Progenitor cell of endocrine pancreas (in vitro differentiated cells): ENCODE measurements at places on chromosomes 7 and 10.

DNA sequence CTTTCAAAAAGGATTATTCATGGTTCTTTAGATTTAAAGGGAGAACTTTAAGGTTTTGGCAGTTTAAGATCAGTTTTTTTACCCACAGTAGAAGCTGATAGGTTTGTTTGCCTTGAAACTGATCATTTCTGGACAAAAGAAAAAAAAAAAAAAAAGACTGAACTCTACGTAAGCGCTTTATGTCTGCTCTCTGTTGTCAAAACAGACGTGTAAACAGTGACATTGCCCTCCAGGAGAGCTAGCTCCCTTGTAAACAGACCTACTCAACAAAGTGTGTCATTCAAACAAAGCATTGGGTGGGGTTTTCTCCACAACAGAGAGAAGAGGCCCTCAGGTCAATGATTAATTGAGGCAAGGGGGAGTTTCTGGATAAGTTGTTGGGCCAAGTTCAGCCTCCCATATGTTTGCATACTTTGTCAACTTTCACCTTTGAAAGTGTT, 568.1 kb upstream of the LRRN3 start:
- DNase-seq: no peak
- no peaks in the 10 kb centered on the region for H3K27me3 ChIP-seq
- peaks cover 5% of the 10 kb centered on the region for H3K36me3 ChIP-seq

DNA sequence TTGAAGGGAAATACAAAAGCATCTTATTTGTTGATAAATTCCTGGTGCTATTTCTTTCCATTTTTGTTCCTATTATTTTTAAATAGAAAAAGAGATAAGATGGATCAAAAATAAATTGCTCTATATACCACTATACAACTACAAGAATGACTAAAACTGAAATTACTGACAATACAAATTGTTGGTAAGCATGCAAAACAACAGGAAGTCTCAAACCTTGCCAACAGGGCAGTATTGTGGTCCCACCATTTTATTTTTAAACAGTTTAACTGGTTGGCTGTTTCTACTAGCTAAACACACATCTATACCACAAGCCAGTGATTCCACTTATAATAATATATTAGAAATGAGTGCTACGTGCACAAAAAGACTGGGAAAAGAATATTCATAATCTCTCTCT, 213.0 kb downstream of the JAZF1 start:
- no peaks in the 10 kb centered on the region for H3K4me1 ChIP-seq
- H3K27ac ChIP-seq: no peak overlapping the region
- H3K36me3 ChIP-seq: no peaks in the 10 kb centered on the region
- no peaks in the 10 kb centered on the region for H3K27me3 ChIP-seq
- no peak for DNase-seq

- H3K4me3 ChIP-seq: no peak overlapping the region
- no peak overlapping the region for H3K27ac ChIP-seq
- DNase-seq: no peak
- H3K27me3 ChIP-seq: peaks cover 32% of the 10 kb centered on the region
- no peaks in the 10 kb centered on the region for H3K36me3 ChIP-seq
Observed at GRCh38 chr10:47077941-47078340, 166.7 kb downstream of the PTPN20 start.

DNA sequence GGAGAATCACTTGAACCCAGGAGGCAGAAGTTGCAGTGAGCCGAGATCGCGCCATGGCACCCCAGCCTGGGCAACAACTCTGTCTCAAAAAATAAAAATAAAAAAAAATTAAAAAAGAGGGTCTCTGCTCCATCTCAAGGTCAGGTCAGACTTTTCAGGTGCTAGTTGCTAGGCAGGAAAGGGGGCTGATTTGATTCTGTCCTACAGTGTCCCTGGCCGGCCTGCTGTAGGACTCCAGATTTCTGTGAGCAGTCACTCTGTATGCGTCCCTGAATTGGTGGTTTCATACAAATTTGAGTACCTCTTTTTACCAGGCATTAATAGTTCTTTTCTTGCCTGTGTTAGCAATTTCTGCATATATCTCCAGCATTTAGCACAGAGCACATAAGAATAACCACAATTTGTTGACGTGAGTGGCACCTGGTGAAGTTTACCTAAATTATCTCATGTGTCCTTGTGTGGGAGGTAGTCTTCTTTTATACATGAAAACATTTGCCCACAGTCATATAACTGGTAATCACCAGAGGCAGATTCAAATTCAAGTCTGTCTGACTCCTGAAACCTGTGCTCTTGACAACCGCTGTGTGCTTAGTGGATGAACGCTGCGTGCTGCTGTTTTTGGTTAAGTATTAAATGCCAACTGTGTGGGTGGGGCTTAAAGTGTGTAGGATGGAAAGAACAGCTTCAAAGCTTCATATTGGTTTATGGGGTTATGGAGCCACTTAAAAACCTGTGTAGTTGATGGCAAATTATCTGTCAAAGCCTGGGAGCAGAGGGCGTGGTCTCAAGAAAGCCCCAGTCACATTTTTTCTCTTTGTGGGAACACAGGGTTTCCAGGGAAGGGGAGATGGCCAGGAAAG, 3.2 kb upstream of the ZNF775 start:
- H3K27me3 ChIP-seq: no peaks in the 10 kb centered on the region
- no peak for DNase-seq
- H3K36me3 ChIP-seq: peaks cover 10% of the 10 kb centered on the region
- H3K4me1 ChIP-seq: peaks cover 36% of the 10 kb centered on the region
- peak overlapping the region; percentile 7 for H3K27ac ChIP-seq

DNA sequence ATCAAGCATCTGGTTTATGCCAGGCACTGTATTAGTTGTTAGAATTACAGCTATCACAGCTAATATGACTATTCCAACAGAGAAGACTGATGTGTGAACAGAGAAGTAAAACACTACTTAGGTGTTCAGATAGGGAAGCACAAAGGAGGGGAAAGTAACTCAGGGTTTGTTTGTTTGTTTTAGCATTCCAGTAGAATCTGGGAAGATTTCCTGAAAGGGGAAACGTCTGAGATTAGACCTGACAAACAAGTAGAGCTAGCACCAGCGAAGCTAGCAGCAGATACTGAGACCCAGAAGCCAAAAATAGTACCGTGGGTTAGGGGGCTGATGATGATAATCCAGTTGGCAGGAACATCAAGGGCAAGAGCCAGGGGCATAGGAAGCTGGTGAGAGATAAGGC, 28.8 kb upstream of the KLHL7 start:
- peak overlapping the region; percentile 70 for H3K27ac ChIP-seq
- no peaks in the 10 kb centered on the region for H3K36me3 ChIP-seq
- H3K4me3 ChIP-seq: no peak overlapping the region

DNA sequence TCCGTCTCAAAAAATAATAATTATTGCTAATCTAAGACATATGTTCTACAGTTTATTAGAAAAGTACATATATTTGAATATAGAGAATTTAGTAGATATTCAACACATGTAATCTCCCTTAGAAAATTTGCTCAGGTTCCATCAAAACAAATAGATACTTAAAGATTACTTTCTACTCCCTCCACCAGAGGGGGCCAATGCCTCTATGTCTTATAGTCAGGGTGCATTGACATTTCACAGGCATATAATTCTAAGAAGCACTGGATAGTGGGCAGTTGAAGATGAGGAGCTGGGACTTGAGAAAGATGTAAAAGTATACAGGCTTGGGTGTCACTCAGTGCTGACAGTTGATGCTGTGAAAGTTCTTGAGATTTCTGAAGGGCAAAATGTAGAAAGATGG, 301.6 kb upstream of the HPS1 start:
- H3K27ac ChIP-seq: no peak overlapping the region
- no peak for DNase-seq
- no peaks in the 10 kb centered on the region for H3K36me3 ChIP-seq
- H3K4me1 ChIP-seq: no peaks in the 10 kb centered on the region

GRCh38 chr7:68107261-68107660, 1110.6 kb downstream of the TYW1 start:
- H3K36me3 ChIP-seq: no peaks in the 10 kb centered on the region
- H3K4me3 ChIP-seq: no peak overlapping the region
- no peak for DNase-seq

GRCh38 chr7:520503-521161, 986 bp upstream of the PDGFA start:
- no peak overlapping the region for H3K27ac ChIP-seq
- no peak for DNase-seq
- peaks cover 17% of the 10 kb centered on the region for H3K4me1 ChIP-seq
- H3K36me3 ChIP-seq: peaks cover 5% of the 10 kb centered on the region
